ENCODE measurements at places on chromosomes 5 and 9.

- H3K27ac ChIP-seq, result no peak overlapping the region
- no peak overlapping the region for H3K4me3 ChIP-seq
- no peaks in the 10 kb centered on the region for H3K4me1 ChIP-seq
- DNase-seq, result no peak
- H3K36me3 ChIP-seq, result peaks cover 75% of the 10 kb centered on the region
Measured at GRCh38 chr5:148398698-148399121, 15.0 kb downstream of the FBXO38 start.

DNA sequence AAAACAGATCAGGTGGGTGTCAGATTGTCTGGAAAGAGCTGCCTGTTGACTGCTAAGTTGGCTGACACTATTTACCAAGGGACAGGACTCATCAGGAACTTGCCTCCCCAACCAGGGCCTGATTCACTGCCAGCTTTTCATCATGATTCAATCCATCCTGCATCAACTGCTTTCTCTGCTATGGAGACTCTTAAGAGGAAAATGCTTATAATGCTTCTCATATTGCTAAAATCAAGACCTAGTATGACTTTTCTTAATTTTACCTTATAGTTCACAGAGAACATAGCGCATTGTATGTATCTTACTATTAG is 21.3 kb downstream of the HTR4 start:
- no peak for DNase-seq
- H3K4me3 ChIP-seq, result no peak overlapping the region
- no peaks in the 10 kb centered on the region for H3K4me1 ChIP-seq
- no peaks in the 10 kb centered on the region for H3K36me3 ChIP-seq
- no peak overlapping the region for H3K27ac ChIP-seq

DNA sequence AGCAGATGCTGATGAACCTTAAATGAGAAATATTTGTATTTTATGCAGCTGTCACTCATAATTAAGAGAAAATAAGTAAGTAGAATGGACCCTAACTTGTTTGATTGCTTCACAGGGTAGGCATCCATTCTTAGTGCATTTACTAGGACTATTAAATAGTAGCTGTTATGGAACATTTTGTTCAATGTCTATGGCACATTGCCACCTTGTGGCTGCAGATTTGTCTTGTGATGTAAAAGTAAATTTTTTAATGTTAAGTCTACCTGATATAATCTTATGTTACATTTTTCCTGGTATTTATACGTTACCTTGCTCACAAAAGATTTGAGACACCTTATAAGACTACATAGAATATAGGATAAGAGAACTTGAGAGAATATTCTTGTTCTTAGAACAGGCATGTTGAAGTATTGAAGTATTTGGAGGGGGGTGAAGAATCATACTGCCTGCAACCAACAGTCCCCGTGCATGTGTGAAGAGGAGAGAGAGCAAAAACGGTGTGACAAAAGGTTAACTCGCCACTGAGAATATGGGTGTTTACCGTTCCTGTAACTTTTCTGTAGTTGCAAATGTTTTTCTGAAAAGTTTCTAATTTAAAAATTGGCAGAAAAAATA is 161.1 kb downstream of the MAST4 start:
- no peaks in the 10 kb centered on the region for H3K4me1 ChIP-seq
- DNase-seq, result no peak
- H3K27ac ChIP-seq, result no peak overlapping the region
- H3K36me3 ChIP-seq, result no peaks in the 10 kb centered on the region

GRCh38 chr9:134963546-134963945 is 45.8 kb upstream of the FCN1 start:
- H3K4me1 ChIP-seq, result no peaks in the 10 kb centered on the region
- H3K27me3 ChIP-seq, result no peaks in the 10 kb centered on the region
- no peak for DNase-seq
- no peak overlapping the region for H3K4me3 ChIP-seq
- no peaks in the 10 kb centered on the region for H3K36me3 ChIP-seq
- H3K27ac ChIP-seq, result no peak overlapping the region

GRCh38 chr5:43037636-43038495 is 2.3 kb downstream of the ANXA2R start:
- H3K36me3 ChIP-seq, result no peaks in the 10 kb centered on the region
- H3K4me3 ChIP-seq, result peak overlapping the region; percentile 84
- H3K27me3 ChIP-seq, result no peaks in the 10 kb centered on the region
- peak overlapping the region; percentile 90 for H3K27ac ChIP-seq
- peaks cover 64% of the 10 kb centered on the region for H3K4me1 ChIP-seq

- H3K27ac ChIP-seq, result no peak overlapping the region
- H3K27me3 ChIP-seq, result no peaks in the 10 kb centered on the region
- peaks cover 59% of the 10 kb centered on the region for H3K36me3 ChIP-seq
- H3K4me3 ChIP-seq, result no peak overlapping the region
- H3K4me1 ChIP-seq, result peaks cover 6% of the 10 kb centered on the region
- DNase-seq, result no peak
Measured at GRCh38 chr9:137744632-137745183, 125.9 kb downstream of the EHMT1 start.

DNA sequence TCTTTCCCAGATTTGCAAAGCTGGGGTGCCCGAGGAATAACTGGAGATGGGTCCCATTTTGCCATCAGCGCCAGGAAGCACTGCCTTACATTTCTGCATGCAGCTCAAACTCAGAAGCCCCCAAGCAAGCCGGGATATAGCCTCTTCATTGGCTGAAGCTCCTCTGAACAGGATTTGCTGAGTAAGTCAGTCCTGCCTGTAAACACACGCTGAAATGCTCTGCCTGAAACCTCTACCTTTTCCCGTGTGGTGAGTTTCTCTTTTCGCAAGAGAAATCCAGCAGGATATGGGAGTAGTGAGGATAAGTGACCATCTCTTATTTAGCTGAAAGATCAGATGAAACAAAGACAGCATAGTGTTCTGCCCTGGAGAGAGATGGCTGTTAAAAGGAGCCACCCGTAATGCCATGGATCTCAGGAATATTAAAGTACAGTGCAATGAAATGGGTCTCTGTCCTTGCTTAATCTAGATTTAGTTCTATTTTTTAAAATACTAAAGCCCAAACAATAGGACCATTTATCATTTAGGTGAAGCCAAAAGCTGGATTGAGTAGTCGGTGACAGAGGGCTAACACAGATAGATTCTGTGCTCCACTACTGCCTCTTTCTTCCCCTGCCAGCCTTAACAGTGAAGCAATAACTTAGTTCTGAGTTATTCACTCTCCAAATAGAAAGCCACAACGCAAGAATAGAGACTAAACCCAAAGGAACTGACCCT is 177.5 kb upstream of the PPP2R2B start:
- H3K27ac ChIP-seq, result no peak overlapping the region
- DNase-seq, result no peak
- H3K4me3 ChIP-seq, result no peak overlapping the region
- no peaks in the 10 kb centered on the region for H3K4me1 ChIP-seq

GRCh38 chr5:122835681-122836080 is 9.7 kb upstream of the SNX24 start:
- H3K27ac ChIP-seq, result no peak overlapping the region
- H3K36me3 ChIP-seq, result no peaks in the 10 kb centered on the region
- H3K27me3 ChIP-seq, result no peaks in the 10 kb centered on the region
- no peak overlapping the region for H3K4me3 ChIP-seq
- H3K4me1 ChIP-seq, result no peaks in the 10 kb centered on the region

DNA sequence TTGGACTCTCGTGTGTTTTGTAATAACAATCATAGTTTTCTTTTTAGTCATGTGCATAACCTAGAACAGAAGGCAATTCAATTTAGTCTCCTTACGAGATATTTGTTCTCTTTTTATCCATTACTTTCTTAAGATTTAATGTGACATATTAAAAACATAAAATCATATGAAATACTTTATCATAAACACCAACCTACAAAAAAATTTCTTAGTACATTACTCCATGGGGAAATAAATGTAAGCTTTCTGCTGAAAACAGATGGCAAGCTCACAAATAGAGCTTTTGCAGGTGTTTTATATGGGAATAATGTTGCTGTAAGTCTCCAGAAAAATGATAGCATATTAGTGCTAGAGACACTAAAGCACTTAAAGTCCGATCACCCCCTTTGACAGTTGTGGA is 1035.2 kb upstream of the ARRDC3 start:
- H3K4me3 ChIP-seq, result no peak overlapping the region
- H3K27ac ChIP-seq, result no peak overlapping the region
- no peaks in the 10 kb centered on the region for H3K36me3 ChIP-seq
- H3K4me1 ChIP-seq, result no peaks in the 10 kb centered on the region

DNA sequence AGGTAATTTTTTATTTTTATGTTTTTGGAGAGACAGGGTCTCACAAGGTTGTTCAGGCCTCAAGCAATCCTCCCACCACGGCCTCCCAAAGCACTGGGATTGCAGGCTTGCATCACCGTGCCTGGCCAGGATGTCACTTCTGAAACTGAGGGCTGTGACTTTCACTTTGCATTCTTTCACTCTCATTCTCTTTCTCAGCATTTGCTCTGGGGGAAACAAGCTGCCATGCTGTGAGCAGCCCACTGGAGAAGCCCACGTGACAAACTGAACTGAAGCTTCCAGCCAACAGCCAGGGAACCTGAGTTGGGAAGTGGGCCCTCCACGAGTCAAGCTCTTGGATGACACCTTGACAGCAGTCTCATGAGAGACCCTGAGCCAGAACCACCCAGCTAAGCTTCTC is 109.4 kb downstream of the C5orf15 start:
- no peak for DNase-seq
- no peaks in the 10 kb centered on the region for H3K4me1 ChIP-seq

DNA sequence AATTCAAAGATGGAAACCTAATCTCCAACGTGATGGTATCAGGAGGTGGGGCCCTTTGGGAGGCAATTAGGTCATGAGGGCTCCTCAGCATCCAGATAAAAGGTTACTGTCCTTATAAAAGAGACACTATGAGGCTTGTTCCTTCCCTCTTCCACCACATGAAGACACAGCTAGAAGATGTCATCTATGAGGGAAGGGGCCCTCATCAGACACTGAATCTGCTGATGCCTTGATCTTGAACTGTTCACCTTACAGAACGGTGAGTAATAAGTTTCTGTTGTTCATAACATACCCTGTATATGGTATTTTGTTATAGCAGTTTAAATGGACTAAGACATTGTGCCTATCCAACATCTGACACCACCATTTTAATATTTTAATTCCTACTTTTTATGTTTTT is 19.7 kb upstream of the CCNH start:
- no peak for DNase-seq
- no peaks in the 10 kb centered on the region for H3K4me1 ChIP-seq
- H3K36me3 ChIP-seq, result no peaks in the 10 kb centered on the region

DNA sequence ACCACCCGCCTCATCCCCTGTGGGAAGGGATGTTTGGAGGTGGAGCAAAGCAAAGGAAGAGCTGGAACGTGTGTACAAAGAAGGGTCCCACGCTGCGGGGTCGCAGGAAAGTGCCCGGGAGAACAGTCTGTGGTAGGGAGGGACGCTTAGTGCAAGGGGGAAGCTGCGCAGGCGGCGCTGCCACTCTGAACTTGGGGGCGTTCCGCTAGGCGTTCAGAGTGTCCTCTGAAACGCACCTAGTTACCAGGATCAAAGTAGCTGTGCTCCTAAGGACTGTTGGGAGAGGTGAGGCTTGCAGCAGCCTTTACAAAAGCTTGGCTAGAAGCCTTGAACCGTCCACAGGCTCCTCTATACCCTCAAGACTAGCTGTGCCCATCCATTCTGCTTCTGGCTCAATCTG is 29.3 kb upstream of the PDE8B start:
- peaks cover 36% of the 10 kb centered on the region for H3K27me3 ChIP-seq
- no peak for DNase-seq
- peaks cover 5% of the 10 kb centered on the region for H3K4me1 ChIP-seq
- no peak overlapping the region for H3K27ac ChIP-seq
- H3K4me3 ChIP-seq, result no peak overlapping the region

GRCh38 chr5:79890119-79890929 is 100.7 kb downstream of the MTX3 start:
- no peaks in the 10 kb centered on the region for H3K4me1 ChIP-seq
- H3K27ac ChIP-seq, result no peak overlapping the region
- peaks cover 26% of the 10 kb centered on the region for H3K27me3 ChIP-seq
- no peak overlapping the region for H3K4me3 ChIP-seq

- no peak overlapping the region for H3K4me3 ChIP-seq
- peaks cover 14% of the 10 kb centered on the region for H3K4me1 ChIP-seq
- no peak overlapping the region for H3K27ac ChIP-seq
- H3K36me3 ChIP-seq, result no peaks in the 10 kb centered on the region
- peaks cover 57% of the 10 kb centered on the region for H3K27me3 ChIP-seq
Measured at GRCh38 chr5:38556088-38556598, 303 bp downstream of the LIFR start.

DNA sequence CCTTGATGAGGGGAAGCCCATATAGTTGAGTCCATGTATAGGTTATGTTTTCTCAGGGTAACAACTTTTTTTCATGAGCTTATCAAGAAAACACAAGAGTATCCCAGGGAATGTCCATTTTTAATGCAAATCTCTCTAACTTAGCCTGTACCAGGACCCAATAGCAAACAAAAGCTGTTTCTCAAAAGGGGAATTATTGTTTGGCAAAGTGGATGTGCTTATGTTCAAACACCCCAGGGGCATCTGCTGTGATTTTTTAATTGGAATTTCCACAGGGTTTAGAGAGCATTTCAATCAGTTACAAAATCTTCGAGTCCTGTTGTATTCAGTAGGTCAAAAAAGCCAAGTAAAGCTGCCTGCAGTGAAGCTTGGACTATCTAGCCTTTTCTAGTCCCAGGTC is 33.4 kb upstream of the CSNK1G3 start:
- no peak overlapping the region for H3K27ac ChIP-seq
- H3K4me3 ChIP-seq, result no peak overlapping the region
- no peaks in the 10 kb centered on the region for H3K27me3 ChIP-seq
- no peak for DNase-seq
- no peaks in the 10 kb centered on the region for H3K36me3 ChIP-seq

- no peaks in the 10 kb centered on the region for H3K27me3 ChIP-seq
- no peak for DNase-seq
- peaks cover 13% of the 10 kb centered on the region for H3K4me1 ChIP-seq
- H3K4me3 ChIP-seq, result no peak overlapping the region
- H3K27ac ChIP-seq, result no peak overlapping the region
- peaks cover 6% of the 10 kb centered on the region for H3K36me3 ChIP-seq
Measured at GRCh38 chr9:92707530-92707929, 37.6 kb upstream of the IPPK start.

DNA sequence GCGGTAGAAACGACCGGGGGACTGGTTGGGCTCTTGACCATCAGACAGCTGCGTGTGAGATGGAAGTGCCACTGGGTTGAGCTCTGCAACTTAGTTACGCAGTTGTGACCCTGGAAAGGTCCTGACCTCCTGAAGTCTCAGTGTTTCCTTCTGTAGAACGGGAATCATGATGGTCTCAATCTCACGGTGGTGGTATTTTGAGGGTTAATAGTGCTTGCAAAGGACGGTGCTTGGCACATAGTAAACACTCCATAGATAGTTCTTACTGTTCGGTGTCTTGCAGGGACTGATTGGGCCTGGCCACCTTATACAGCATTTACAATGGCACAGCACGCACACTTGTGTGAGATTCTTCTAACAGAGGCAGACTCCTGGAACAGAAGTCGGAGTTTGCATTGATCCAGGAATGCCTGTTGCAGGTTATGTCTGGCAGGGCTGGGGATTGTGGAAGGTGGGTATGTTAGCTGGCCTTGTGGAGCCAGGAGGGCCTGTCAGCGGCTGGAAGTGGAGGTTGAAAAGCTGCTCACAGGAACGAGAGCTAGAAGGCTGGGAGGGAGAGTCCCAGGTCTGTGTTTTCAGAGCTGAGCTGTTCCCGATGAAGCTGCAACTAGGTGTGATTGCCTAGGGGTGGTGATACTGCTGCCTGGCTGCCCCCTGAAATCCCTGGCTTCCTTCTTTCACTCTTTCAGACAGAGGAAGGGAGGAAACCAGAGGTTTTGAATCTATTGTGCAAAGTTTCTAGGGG is 962 bp upstream of the TXN start:
- no peaks in the 10 kb centered on the region for H3K36me3 ChIP-seq
- H3K4me1 ChIP-seq, result peaks cover 32% of the 10 kb centered on the region
- H3K27ac ChIP-seq, result peak overlapping the region; percentile 45
- peak overlapping the region; percentile 85 for H3K4me3 ChIP-seq
- H3K27me3 ChIP-seq, result no peaks in the 10 kb centered on the region

Measured in CD4-positive, alpha-beta T cell (primary cell).